CD8-positive, alpha-beta memory T cell (primary cell): ENCODE measurements at places on chromosomes 5 and 9. TPM values are rescaled to one million over a fixed set of nuclear protein-coding genes. Genes with fewer than 3 reads are reported as not detected.

- no peak for DNase-seq
Measured at GRCh38 chr5:149869411-149869821, 75.2 kb downstream of the PDE6A start.

DNA sequence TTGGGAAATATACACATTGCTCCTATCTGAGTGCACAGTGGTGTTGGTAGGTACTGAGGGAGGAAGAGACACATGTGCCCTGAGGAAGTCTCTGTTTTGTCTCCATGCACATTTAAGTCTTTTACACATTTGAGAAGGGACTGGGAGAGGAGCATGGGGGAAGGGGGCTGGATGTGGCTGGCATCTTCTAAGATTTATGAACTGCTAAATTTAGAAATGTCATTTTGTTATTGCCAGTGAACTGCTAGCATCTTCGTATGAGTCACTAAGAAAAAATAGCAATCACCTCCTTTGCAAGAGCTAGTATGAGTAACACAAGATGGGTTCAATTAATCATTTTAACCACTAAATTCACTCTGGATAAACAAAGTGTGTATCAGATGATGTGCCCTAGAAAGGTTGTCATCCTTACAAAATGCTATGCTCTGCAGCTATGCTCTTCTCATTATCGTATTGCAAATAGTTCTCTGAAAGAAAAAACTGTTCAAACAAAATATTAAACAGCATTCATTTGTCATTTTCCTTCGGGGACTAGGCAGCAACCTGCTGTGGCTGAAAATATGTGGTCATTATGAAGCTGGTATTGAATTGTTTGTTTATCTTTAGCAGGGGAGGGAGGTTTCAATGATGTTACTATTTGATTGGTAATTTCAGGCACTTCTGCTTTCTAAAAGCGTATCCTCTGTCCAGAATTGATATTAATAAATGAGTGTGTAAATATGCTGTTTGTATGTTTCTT, 236.5 kb downstream of the DMRTA1 start:
- no peak for DNase-seq

Gene GAPT
- total RNA-seq, result not detected

Gene UGCG
- 23.2 TPM for total RNA-seq

Gene SHROOM1
- 2.0 TPM for total RNA-seq

Gene FSTL4
- total RNA-seq, result not detected

- no peak for DNase-seq
Measured at GRCh38 chr9:107546859-107547258, 57.3 kb upstream of the KLF4 start.

Gene RICTOR
- total RNA-seq, result 32.0 TPM

DNA sequence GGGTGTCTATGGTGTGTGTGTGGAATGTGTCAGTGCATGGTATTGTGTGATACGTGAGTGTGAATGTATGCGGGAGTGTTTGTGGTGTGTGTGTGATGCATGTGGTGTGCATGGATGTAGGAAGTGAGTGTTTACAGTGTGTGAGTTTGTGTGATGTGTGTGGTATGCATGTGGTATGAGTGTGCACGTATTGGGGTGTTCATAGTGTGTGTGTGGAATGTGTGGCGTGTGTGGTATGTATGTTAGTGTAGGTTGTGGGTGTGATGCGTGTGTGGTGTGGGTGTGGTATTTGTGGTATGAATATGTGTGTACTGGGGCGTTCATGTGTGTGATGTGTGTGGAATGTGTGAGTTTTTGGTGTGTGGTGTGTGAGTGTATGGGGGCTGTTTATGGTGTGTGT, 40.1 kb upstream of the BICD2 start:
- no peak for DNase-seq

Gene IL5
- total RNA-seq, result 83.0 TPM

- no peak for DNase-seq
Measured at GRCh38 chr5:14191325-14191724, 48.2 kb downstream of the TRIO start.

GRCh38 chr9:34997379-34997781, 7.8 kb downstream of the DNAJB5 start:
- no peak for DNase-seq

Gene CCDC192
- total RNA-seq, result not detected

Gene PCA3
- total RNA-seq, result not detected

DNA sequence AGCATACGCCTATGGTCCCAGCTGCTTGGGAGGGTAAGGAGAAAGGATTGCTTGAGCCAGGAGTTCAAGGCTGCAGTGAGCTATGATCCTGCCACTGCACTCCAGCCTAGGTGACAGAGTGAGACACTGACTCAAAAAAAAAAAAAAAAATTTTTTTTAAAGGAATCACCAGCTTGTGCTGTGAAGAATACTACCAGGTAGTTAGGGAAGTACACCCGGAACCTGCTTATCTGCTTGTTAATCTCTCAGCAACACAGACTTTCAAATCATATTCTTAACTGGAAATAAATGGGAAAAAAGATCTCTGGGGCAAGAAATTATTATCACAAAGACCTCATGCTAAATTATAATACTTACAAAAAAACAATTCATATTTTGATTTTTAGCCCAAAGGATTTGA, 26.4 kb upstream of the PRRC2B start:
- DNase-seq, result no peak

GRCh38 chr5:67170767-67171166, 25.8 kb downstream of the CD180 start:
- DNase-seq, result no peak

Gene TAS2R1
- total RNA-seq, result not detected

Gene IFNK
- not detected for total RNA-seq

DNA sequence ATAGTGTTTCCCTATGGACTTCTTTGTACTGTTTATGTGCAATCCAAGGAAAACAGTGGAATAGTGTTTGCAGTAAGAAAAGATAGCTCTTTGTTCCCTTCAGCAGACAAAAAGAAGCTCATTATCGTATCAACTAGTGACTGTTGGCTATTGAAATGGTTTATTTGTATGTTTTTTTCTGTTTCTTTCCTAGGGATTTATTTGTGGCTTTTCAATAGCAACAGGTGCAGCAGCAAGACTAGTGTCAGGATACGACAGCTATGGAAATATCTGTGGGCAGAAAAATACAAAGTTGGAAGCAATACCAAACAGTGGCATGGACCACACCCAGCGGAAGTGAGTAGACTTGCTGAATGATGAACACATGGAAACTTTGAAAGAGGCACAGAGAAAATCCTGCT, 65.1 kb downstream of the SLC44A1 start:
- no peak for DNase-seq
